ENCODE measurements at places on chromosomes 11 and 22. TPM values are rescaled to one million over a fixed set of nuclear protein-coding genes. Genes with fewer than 3 reads are reported as not detected.

DNA sequence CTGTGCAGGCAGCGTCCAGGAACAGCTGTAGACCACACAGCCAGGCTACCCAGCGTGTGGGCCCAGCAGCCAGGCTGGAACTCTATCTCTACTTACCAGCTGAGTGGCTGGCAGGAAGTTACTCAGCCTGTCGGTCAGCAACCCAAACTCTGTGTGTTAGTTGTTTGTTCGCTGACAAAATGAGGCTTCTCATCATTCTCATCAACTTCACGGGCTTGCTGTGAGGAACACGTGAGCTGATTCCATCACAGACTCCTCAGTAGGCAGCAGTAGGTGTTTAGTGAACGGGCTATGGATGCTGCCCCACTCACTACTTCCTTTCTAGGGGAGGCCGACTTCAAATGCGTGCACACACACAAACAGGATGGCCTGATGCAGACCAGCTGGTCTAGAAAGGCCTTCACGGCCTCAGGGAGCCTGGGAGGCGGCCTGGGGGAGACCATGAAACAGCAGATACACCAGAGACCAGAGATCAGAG is 830 bp upstream of the SPDYC start:
- DNase-seq, result no peak

DNA sequence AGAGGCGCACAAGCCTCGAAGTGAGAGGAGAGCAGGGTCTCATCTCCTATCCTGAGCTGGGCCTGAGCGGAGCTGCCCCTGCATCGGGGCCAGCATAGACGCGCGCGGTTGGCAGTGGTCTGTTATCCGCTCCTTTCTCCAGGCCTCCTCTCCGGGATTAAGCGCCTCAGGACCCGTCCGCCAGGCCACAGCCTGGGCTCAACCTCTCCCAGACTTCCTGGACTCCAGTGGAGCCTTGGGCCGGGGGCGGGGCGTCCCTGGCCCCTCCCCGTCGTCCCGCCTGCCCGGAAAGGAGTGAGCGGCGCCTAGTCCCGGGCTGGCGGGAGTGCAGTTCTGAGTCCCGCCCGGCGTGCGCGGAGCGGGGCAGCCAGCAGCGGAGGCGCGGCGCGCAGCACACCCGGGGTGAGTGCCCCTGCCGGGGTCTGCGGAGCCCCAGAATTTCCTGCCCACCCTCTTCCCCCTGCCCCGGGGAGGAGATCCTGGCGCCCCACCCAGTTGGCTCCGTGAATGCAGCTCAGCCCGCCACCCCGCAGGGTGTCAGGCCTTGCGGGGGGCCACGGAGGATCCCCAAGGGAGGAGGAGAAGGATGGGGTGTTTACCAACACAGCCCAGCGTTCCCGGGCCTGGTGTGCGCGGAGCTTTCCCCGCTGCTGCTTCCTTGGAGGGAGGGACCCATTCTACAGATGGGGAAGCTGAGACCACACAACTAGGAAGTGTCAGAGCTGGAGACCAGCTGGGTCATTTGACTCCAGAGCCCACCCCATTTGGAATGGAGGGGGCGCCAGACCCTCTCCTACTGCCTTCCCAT is at the start of gene TCIRG1:
TCIRG1 (plus strand) TSS at position 308 of the 808 bp plus-strand sequence. CDS start 2,247 bp downstream, outside the sequence.
- no peak for DNase-seq

- DNase-seq, result no peak
Observed at GRCh38 chr22:48068323-48068885, 1306.0 kb downstream of the TBC1D22A start.

- no peak for DNase-seq
Observed at GRCh38 chr11:126476266-126476924, 120.9 kb downstream of the ST3GAL4 start.

- no peak for DNase-seq
Observed at GRCh38 chr11:58058276-58059006, 27.7 kb downstream of the OR6Q1 start.

DNA sequence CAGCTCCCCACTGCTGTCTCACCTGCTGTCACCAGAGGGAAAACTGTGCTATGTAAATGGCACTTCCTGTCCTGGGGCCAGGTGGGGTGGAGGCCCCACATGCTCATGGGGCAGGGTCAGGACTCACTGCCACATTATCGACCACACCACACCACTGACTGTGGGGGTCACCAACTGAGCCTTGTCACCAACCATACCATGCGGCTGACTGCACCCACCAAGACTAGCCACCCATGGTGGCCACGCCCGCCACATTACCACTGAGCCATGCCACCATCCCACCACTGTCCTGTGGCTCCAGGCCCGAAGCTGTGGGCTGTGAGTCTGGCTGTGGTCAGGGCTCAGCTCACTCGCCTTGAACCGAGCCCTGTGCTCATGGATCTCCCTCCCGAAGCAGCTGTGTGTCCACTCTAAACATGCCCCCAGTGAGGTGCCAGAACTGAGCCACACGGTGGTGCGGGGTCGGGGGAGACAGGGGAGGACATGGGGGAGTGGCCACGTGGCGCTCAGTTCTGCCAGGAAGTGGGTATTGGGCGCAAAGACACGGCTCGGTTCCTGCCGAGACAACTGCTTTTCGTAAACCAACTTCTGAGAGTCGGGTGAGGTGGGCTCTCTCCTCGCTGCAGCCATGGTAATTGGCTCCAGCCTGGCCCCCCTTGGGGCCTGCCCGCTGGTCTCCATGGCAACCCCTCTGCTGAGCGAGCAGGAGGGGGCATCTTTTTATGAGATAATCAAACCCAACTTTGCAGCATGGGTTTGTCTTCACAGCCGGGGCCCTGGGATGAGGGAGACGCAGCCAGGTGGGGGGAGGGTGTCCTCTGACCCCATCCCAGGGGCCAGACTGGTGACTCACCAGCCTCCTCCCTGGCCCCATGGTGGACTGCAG is 23.2 kb downstream of the RTN4R start:
- no peak for DNase-seq

Gene CECR2
- 3.6 TPM for total RNA-seq

- DNase-seq, result no peak
Observed at GRCh38 chr11:133531971-133532651, at the start of gene OPCML. Gene OPCML, minus strand, starts transcription at chr11:133532501.

Gene C11orf52
- total RNA-seq, result not detected

Gene TIMM10B
- total RNA-seq, result 63.8 TPM

Gene KCNQ1OT1
- total RNA-seq, result 1.3 TPM

- no peak for DNase-seq
Observed at GRCh38 chr11:33160136-33160535, 1.1 kb downstream of the CSTF3 start.

Gene MS4A14
- total RNA-seq, result not detected

Gene OR10A2
- not detected for total RNA-seq

DNA sequence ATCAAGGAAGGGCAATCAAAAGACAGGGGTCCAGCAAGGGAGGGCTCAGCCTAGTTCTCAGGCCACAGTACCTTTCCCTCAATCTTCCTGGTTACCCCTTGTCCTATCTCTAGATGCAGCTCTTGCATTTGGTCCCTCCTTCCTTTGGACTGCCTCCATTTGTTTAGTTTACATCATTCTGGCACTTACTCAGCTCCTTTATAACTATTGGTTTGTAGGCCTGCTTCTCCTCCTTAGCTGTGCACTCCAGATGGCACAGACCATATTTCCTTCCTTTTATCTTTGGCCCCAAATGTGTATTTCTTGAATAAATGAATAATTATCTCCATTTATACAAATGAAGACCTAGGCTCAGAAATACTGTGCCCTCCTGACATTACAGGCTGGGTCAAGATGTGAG is 92.3 kb upstream of the AMOTL1 start:
- no peak for DNase-seq

- DNase-seq, result no peak
Observed at GRCh38 chr11:88344869-88345268, 7.3 kb upstream of the CTSC start.

Gene NRGN
- total RNA-seq, result 5.7 TPM

DNA sequence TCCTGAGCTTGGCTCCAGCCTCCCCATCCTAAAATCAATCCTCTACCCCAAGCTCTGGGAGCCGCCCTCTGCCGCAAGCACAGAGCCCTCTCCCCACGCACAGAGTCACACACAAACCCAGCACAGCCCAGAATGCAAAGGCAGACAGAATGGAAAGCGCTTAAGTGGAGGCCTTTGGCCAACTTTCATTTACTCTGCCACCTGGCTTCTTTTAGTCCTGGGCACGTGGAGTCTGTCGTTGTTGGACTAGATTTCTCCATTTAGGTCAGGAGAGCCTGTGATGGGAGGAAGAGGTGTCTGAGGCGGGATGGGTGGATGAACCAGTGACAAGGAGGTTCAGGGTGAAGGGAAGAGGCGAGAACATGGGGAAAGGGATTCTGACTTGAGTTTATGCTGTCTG is 191.7 kb downstream of the DSCAML1 start:
- no peak for DNase-seq

DNA sequence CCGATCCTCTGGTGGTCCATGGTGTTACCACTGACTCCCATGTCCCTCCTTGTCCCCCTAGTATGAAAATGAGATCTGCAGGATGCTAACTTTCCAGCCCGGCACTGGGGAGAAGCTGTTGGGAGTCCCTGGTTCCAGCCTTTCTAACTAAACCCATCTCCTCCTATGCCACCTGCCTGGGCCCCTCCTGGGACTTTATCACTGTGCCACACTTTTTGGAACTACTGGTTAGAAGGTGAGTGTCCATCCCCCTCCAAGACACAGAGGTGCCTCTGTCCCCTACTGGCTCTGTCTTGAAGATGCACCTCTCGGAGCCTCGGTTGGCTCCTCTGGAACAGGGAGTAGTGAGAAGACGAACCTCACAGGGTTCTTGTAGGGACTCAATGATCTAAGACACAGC is at the start of gene RGL4:
RGL4 (plus strand) TSS at position 301 of the 400 bp plus-strand sequence. CDS start 1,018 bp downstream, outside the sequence.
- no peak for DNase-seq
